Fibroblast of skin of right quadriceps (primary cell): ENCODE measurements at places on chromosomes 6 and 20.

DNA sequence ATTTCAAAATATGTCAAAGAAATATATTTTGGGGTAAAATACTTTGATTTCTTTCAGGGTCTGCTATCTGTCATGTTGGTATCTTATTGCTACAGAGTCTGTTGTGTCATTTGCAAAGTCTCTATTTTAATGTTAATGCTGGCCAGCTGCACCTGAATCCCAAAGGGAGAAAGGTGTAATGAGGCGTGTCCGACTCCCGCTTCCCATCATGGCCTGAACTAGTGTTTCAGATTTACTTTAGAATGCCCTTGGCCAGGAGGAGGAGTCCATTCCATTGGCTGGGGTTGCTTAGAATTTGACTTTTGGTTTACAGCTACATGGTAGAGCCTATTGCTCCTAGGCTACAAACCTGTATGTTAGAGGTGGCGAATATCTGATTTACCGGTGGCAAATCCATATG lies 69.3 kb downstream of the FAM50B start:
- DNase-seq = no peak

- DNase-seq = no peak
Measured at GRCh38 chr6:8337147-8337546, 98.2 kb downstream of the SLC35B3 start.

GRCh38 chr6:25042536-25042935 lies 106.8 kb upstream of the RIPOR2 start:
- no peak for DNase-seq

GRCh38 chr6:108247965-108248536 lies 12.8 kb downstream of the SNX3 start:
- no peak for DNase-seq

- peak; percentile 11 for DNase-seq
Measured at GRCh38 chr6:137155830-137156229, 17.6 kb downstream of the IL22RA2 start.

DNA sequence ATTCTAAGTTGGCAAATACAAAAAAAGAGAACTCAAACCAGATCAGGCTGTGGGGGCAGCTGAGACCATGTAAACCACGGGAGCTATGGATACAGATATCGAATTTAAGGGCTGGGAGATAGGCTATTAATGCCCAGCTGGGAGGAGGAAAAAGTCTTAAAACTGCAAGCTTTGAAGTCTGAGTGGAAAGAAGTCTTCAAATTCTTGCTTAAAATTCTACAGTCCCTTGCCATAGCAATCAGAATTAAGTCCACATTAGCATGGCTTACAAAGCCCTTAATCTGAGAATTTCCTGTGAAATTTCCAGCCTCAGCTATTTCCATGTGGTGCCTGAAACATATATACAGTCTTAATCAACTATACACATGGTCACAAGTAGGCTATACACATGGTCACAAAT lies 465.0 kb upstream of the HSF2 start:
- DNase-seq = no peak

DNA sequence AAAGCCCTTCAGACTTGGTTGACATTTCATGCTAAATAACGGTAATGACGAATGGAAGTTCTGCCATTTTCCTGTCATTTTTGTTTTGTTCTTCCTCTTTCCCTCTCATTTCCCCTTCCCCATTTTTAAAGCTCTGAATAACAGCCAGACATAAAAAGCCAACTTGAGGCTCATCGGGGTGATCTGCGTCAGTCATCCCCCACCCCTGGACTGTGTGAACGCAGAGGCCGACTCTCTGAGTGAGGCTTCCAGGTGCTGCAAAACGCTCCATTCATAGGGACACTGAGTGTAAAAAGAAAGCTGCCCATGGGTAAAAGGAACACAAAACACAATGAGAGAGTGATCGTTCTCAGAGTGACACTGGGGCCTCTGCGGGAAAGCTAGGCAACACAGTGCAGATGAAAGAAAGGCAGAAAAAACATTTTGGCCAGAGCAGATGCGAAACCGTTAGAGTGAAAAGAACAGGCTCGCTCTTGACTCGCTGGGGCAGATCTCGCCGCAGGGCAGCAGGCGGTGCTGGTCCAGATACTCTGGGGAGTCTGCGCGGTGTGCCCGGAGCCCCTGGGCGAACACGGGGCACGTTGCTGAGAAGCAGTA lies 684.8 kb downstream of the QKI start:
- no peak for DNase-seq

DNA sequence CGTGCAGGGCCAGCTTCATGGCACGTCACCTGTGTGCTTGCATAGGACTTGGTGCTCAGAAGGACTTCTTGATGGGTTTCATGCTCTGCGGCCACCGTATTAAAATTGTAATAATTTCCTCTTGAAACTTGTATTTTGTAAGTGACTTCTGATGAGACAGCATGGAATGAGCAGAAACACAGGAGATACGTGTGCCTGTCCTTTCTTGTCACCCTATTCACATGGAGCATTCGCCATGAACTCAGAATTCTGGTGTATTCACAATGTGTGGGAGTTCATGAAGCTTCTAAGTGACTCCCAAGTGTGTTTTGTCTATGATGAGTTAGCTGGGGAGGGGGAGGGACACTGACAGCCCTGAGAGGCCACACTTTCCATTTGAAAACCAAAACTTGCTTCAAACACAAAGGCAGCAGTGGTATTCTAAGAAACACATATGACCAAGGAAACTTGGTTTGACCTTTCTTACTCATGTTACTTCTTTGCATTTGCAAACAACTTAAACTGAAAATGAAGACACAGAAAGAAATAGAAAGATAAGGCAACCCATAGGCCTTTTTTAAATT lies 92.1 kb upstream of the NEDD9 start:
- no peak for DNase-seq

- DNase-seq = no peak
Measured at GRCh38 chr6:101302593-101302992, 90.9 kb upstream of the GRIK2 start.

DNA sequence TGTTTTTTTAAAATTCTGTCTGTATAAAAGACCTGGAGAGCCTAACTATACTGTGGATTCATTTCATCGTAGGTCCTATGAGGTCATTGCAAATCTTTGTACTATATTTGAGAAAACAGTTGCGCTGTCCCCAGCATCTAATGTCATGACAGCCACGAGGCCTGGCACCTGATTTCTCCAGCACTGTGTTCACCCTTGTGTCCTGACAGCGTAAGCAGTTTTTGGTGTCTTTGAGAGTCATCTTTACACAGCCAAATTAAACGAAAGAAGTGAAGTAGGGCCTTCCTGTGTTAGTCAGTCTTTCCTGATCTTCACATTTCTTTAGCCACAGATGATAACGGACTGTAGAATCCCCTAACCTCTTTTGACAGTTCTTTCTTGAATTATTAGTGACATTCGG lies 70.6 kb upstream of the PHACTR2 start:
- no peak for DNase-seq

DNA sequence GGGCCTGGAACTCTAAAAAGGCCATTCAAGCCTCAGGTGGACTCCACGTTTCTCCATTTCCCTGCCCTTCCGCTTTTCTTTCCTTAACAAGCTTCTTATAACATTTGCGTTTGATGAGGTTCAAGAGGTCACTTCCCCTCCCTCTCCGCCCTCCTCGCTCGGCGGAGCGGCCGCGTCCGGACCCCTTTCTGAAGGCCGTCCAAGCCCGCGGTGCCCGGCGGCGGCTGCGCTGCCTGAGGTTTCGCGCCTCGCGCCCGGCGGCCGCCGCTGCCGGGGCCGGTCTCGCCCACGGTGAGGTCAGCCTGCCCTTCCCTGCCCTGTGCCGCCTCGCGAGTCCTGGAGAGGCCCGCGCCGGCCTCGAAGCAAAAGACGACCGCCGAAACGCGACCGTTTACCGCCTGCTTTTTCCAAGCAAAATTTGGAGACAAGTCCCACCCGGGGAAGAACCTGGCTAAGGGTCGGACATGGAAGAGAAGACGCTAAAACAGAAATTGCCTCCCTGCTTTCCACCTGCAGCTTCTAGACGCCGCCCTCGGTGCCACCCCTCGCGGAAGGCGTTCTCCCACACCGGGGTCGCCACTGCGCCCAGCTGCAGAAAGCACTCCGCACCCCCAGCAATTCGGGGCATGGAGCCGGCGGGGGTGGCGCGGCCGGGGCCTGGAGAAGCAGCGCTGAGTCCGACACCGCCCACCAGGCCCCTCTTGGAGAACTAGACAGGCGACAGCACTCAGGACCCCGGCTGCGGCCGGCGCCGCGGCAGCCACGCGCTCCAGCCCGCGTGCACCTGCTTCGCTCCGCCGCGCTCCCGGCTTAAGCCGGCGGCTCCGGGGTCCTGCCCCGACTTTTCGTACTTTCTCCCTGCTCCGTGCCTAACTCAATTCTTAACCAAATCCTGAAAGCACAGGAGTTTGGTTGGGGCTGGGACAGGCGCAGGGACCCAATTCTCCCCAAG lies 11.0 kb upstream of the FOXF2 start:
- no peak for DNase-seq

DNA sequence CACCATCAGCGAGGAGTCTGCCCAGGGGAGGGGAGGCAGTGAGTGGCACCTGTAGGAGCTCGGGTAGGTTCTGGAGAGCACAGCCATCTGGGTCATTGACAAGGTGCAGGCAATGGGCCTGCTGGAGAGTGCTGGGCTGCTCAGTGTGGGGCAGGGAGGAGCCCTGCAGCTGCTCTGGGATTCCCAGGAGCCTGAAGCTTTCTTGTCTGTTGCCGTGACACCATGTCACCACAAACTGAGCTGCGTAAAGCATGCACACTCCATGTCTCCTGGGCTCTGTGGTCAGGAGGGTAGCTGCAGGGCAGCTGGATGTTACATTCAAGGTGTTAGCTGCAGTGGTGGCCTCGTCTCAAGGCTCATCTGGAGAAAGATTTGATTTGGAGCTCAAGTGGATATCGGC lies 4.5 kb upstream of the SLC22A1 start:
- no peak for DNase-seq

GRCh38 chr6:113901482-113901881 lies 44.3 kb downstream of the MARCKS start:
- DNase-seq = peak; percentile 65

- DNase-seq = no peak
Measured at GRCh38 chr6:140731741-140732140, 1357.3 kb upstream of the CITED2 start.

DNA sequence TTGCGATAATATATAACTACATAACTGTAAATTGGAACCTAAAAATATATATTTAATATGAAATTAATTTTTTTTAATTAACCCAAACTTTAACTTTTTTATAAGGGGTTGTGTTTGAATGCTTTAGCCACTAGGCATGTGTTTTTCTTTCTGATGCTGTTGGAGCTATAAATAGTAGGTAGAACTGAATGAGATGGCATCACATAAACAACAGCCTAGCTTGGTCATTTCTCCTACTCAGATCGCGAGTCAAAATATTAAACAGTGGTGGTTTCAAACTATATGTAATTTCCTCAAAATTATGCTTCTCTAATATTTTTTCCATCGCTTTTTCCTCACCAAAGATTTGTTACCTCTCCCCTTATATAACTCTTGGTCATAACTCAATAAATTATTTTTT lies 243.2 kb downstream of the ARID1B start:
- peak; percentile 38 for DNase-seq

DNA sequence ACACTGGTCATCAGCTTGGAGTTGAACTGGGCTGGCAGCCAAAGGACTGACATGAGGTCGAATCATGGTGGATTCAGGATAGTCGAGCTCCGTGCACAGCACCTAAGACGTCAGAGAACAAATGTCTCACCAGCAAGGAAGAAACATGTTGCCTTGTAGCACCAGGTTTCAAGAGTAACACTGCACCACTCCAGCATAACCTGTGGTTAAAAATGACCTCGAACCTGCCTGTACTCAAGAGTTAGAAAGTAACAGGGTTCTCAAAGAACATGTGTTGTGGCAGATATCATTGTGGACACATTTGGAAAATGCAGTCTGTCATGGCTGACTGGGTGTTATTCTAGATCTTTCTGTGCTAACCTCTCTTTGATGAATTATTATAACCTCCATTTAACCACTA lies 511.6 kb downstream of the CDH26 start:
- DNase-seq = no peak

DNA sequence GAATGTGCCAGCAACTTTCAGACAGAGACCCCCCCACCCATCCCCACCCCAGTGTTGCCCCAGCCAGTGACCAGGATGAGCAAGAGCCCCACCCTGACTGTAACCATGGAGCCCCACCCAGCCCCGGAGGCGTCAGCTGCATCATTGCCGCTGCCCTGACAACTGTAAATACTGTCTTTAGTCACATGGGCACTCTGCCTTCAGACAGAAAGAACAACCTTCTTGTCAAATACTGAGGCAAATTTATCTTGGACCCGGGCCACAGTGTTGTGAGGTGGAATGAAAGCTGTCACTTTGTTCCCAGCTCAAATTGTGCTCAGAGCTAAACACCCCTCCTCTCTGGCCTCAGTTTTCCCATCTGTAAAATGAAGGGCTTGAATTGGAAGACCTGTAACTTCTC lies 23.7 kb downstream of the MOCS3 start:
- DNase-seq = no peak

- DNase-seq = no peak
Measured at GRCh38 chr6:156694679-156695078, 82.5 kb upstream of the ARID1B start.

DNA sequence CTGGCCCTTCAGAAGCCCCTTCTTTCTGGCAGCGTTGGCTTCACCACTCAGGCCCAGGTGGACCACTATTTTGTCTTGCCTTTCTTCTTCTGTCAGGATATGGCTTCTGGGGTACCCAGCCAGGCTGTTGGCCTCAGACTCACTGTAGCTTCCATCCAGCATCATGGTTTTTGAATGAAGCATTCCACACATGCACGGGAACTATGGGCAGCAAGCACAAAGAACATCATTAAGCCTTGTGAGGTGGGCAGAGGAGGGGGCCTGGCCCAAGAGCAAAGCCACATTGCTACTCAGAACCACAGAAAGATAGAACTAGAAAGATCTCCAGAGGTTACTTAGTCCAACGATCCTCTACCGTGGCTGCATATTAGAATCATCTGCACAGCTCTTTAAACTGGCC lies 40.6 kb upstream of the GABRR1 start:
- no peak for DNase-seq

GRCh38 chr6:128491610-128492206 lies 28.7 kb downstream of the PTPRK start:
- peak; percentile 74 for DNase-seq

DNA sequence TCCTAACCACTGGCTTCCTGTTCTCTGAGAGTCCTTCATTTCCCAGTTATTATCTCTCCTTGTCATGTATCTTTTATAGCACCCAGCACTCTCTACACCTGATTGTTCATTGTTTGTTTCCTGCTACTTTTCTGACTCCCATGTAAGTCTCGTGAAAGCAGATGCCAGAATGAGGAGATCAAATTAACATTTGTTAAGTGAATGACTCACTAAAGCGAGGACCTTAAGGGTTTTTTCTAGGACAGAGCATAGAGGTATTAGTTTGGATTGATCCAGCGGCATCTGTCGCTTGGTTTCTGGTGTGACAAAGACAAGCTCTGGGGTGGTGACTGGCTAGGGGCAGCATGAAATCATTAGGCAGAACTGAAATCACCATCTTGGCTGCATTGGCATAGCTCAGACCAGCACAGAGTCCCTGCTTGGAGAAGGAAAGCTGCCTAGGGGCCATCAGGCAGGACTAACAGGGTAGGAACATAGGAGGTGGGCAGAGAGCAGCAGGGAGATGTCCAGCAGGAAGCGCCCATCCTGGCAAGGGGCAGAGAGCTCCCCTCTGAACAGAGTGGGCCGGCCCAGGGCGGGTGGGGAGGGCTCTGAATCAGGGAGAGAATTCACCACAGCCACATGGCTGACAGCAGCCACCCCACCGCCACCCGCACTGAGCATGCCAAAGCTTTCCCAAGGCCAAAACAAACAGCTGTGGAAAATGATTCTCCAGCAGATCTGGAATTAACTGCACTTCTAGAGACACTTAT lies 97.1 kb upstream of the CEP85L start:
- DNase-seq = peak; percentile 55
